Cardiac septum (tissue), 1 donor: ENCODE measurements at places on chromosomes 6 and 20.

DNA sequence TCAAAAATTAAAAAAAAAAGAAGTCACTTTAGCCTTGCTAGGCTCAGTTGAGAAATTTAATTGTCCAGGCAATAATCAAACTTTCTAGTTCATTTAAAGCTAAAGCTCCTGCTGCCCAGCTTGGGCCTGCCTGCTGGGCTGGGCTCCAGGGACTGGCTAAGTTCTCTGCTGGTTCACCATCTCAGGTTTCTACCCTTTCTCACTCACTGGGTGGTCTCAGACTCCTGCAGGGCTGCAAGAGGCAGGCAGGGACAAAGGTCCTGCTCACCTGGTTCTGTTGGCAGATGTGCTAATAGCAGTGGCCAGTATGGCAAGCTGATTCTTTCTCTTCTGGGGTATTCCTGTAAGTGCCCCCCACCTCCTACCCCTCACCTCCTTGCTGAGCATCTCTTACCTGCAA lies 21.2 kb upstream of the RTF2 start:
- no peak for DNase-seq

GRCh38 chr6:45812922-45813321 lies 202.7 kb downstream of the CLIC5 start:
- no peak for DNase-seq

- DNase-seq = no peak
Observed at GRCh38 chr6:110233770-110234374, 53.6 kb downstream of the CDC40 start.

DNA sequence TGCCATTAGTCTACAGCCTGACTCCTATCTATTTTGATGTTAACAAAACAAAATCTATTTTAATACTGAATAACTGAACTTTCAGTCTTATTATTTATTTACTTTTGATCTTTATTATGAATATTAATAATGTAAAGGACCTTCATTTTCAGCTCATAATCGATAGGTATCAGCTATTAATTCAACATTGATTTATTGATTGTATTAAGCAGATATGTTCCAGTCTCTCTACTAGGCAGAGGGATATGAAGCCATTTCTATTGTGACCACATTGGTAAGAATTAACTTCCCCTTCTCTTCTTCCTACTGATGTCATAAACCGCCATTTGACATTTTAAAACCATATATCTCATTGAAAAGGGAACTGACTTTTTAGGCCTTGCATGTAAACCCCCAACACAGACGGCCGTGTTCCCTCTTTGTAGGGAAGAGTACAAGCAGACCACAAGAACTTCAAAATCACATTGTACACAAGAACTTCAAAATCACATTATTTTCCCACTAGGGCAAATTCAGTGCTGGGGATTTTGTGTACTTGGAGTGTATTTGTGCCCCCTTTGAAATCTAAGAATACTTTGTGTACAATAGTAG lies 69.5 kb upstream of the FABP7 start:
- no peak for DNase-seq

DNA sequence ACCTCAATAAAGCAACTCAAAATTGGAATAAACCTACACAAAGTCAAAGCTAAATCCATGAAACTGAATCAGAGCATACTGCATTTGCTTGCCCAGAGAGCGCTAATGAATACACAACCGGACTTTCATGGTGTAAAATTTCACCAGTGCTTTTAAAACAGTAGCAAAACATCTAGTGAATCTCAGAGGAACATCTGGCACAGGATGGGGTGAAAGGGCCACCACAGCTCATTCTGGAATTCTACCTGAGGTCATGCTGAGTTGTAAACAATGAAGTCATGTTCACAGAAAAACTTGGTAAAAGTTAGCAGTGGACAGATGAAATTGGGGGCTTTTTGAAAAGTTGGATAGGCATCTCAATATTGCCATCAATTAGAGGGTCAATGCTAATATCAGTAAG lies 125.6 kb upstream of the STXBP5 start:
- no peak for DNase-seq

DNA sequence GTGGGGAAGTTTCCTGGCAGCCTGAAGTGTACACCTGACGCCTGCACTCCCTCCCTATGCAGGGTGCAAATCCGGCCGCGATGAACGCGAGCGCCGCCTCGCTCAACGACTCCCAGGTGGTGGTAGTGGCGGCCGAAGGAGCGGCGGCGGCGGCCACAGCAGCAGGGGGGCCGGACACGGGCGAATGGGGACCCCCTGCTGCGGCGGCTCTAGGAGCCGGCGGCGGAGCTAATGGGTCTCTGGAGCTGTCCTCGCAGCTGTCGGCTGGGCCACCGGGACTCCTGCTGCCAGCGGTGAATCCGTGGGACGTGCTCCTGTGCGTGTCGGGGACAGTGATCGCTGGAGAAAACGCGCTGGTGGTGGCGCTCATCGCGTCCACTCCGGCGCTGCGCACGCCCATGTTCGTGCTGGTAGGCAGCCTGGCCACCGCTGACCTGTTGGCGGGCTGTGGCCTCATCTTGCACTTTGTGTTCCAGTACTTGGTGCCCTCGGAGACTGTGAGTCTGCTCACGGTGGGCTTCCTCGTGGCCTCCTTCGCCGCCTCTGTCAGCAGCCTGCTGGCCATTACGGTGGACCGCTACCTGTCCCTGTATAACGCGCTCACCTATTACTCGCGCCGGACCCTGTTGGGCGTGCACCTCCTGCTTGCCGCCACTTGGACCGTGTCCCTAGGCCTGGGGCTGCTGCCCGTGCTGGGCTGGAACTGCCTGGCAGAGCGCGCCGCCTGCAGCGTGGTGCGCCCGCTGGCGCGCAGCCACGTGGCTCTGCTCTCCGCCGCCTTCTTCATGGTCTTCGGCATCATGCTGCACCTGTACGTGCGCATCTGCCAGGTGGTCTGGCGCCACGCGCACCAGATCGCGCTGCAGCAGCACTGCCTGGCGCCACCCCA lies 1.2 kb downstream of the GPR6 start:
- DNase-seq = no peak

DNA sequence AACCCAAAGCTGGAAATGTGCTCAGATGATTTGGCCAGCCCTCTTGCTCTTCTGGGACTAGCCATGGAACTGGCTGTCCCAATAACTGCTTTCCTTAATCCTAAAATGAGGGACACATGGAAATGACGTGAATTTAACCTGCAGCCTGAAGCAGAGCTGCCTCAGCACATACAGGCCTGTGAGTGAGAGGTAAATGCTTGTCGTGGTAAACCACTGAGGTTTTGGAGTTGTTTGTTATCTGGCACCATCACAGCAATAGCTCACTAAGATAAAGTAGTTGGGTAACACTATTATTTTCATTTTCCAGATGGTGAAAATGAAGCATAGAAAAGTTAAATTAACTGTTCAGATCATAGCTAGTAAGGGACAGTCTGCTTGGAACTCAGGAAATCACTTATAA lies 333.4 kb upstream of the CHD6 start:
- DNase-seq = no peak

- no peak for DNase-seq
Observed at GRCh38 chr6:154515826-154516225, 5.3 kb upstream of the CNKSR3 start.

DNA sequence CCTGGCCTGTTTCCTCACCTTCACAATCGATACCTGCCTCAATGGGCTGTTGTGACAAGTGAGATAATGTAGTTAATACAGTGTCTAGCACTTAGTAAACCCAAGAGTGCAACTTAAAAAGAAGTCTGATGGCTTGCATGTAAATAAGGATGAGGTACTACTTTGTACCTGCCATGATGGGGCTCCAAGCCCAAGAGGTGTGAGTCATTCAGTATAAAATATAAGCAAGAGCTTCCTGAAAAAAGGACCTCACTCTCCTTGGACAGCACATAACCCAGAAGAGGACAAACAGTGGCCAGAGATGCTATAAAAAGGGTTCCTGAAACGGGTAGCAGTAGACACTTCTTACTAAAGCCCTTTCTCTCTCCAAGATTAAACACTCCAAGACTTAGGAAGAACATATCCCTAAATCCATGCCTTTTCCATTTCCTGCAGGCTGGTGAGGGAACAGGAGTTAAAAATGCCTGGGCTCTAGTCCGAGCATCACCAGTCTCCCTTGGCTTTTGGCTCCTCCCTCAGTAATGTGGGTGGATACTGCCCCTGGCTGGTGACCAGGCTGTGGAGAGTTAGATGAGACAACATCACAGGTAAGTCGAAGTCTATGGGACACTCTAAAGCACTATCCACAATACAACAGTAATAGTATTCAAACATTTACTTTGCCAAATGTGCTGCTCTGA lies 4.3 kb downstream of the UBE2V1 start:
- no peak for DNase-seq

DNA sequence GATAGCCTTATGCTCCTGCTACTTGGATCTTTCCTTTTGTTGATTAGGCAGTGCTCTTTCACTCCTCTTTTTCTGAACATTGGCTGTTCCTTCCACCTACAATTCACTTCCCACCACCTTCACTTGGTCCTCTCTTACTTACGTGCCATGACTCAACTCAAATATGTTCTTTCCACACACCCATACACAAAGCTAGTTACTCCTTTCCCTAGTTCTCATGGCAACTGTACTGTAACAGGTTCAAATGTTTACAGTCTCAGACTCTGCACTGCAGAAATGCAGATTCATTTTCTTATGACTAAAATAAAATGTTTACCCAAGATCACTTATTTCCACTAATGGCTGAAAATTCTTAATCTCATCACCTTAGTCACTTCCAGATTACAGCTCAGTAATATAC lies 174.0 kb upstream of the TSHZ2 start:
- DNase-seq = no peak

GRCh38 chr20:45117581-45117980 lies 2.6 kb upstream of the WFDC5 start:
- no peak for DNase-seq

DNA sequence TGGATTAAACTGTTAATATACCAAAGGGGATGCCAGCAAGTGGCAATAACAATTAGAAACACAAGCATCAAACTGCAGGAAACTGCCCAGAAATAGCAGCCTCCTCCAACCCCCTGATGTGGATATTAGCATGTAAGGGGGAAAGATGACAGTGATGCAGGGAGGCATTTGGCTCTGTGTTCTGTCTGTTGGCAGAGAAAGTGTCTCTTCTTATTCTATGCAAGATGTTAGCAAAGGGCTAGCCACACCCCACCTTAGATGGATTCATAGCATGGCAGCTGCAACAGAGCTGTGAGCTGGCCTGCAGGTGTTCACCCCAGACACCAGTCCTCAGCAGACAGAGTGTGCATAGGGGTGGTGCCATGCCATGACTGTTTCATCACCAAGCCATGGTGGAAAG lies 38.0 kb downstream of the SCP2D1 start:
- DNase-seq = no peak
